ENCODE measurements at places on chromosomes 6 and 20.

DNA sequence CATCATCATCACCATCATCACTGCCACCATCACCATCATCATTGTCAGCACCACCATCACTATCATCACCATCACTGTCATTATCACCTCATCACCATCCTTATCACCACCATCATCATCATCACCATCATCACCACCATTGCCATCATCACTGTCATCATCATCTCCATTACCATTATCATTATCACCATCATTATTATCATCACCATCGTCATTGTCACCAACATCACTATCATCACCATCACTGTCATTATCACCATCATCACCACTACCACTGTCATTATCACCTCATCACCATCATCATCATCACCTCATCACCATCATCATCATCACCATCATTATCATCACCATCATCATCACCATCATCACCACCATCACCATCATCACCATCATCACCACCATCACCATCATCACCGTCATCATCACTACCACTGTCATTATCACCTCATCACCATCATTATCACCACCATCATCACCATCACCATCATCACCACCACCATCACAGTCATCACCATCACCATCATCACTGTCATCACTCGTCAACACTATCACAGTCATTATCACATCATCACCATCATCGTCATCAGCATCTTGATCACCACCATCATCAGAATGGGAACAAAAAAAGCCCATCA lies 191.1 kb downstream of the TTLL2 start:
- no peak for DNase-seq

- DNase-seq, result peak; percentile 93
Measured at GRCh38 chr6:170306324-170307079, at the start of gene FAM120B. FAM120B (plus strand) TSS chr6:170306758; CDS start chr6:170317391, 10,633 bp downstream.

- DNase-seq, result no peak
Measured at GRCh38 chr20:6471110-6471647, 296.3 kb upstream of the BMP2 start.

DNA sequence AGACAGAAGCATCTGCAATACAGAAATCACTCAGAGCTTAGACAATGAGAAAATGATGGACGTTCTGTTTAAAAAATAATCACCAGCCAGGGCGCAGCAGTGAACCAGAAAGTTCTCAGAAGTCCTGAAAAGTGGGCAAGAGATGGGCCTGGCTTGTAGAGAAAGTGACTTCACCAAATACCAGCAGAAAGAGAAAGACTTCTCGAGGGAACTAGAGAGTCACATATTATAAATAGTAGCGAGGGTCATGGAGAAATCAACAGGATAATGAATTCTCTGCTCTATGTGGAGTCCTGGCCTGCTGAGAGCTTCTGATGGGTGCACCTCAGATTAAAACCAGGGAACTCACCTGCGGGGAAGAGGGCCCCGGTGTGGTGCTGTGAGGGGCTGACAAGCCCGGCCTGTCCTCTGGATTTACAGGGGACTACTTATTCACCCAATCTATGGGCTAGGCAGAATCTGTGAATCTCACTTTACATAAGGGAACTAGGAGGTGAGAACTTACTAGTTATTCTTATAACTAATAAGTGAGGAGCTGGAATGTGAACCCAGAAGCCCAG lies 5.6 kb upstream of the RAMACL start:
- DNase-seq, result no peak

GRCh38 chr20:53814060-53814459 lies 220.4 kb upstream of the ZNF217 start:
- DNase-seq, result no peak
